ENCODE measurements at places on chromosomes 2 and 18. TPM values are rescaled to one million over a fixed set of nuclear protein-coding genes. Genes with fewer than 3 reads are reported as not detected.
A peak's percentile ranks its signal among the peaks of the same experiment; 100 is the strongest.

GRCh38 chr2:223952280-223952968 is 4.8 kb upstream of the MRPL44 start:
- H3K36me3 ChIP-seq = no peaks in the 10 kb centered on the region
- no peaks in the 10 kb centered on the region for H3K27me3 ChIP-seq
- H3K4me3 ChIP-seq = no peak overlapping the region
- no peak for DNase-seq
- H3K27ac ChIP-seq = no peak overlapping the region
- no peaks in the 10 kb centered on the region for H3K4me1 ChIP-seq

DNA sequence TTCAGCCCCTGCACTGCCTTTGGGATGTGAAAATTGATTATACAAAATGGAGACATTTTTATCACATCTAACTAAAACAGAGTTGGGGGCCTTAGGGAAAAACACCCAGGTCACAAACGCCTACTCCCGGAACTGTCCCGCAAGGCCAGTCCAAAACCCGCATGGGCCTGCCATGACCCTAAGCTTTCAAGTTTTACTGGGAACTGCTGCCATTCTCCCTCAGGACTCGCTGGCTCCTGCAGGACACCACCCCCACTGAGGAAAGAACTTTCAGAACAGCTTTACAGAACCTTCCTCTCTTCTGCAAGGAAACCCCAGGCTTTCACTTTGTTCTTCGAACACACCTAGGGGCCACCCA is 320.4 kb upstream of the HS6ST1 start:
- H3K27me3 ChIP-seq = no peaks in the 10 kb centered on the region
- no peaks in the 10 kb centered on the region for H3K36me3 ChIP-seq
- DNase-seq = no peak
- peaks cover 60% of the 10 kb centered on the region for H3K4me1 ChIP-seq
- H3K27ac ChIP-seq = no peak overlapping the region

- peaks cover 10% of the 10 kb centered on the region for H3K4me1 ChIP-seq
- H3K27me3 ChIP-seq = peaks cover 92% of the 10 kb centered on the region
- DNase-seq = no peak
- H3K4me3 ChIP-seq = no peak overlapping the region
- H3K36me3 ChIP-seq = no peaks in the 10 kb centered on the region
- no peak overlapping the region for H3K27ac ChIP-seq
Measured at GRCh38 chr2:45011121-45011520, 1.9 kb upstream of the SIX2 start.

DNA sequence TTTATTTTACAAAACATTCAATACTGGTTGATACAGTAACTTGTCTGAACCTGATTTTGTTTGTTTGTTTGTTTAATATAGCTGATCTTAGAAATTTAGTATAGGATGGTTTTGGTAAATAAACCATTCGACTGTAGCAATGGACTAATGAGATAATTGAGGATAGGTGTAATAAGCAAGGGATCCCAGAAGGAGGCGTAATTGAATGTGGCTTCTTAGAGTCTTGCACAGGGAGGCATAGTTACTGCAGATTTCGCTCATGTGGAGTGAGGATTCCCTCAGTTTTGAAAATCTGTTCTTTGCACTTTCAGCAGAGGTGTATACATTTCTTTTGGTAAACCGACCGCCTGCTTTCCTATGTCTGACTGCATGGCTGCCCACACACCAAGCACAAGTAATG is 709.6 kb downstream of the SOCS6 start:
- H3K27ac ChIP-seq = no peak overlapping the region
- H3K4me3 ChIP-seq = no peak overlapping the region
- no peaks in the 10 kb centered on the region for H3K4me1 ChIP-seq
- H3K27me3 ChIP-seq = no peaks in the 10 kb centered on the region
- no peak for DNase-seq
- no peaks in the 10 kb centered on the region for H3K36me3 ChIP-seq

GRCh38 chr18:12592597-12593127 is 65.2 kb downstream of the SPIRE1 start:
- no peak for DNase-seq
- H3K4me3 ChIP-seq = no peak overlapping the region
- no peaks in the 10 kb centered on the region for H3K36me3 ChIP-seq
- H3K27ac ChIP-seq = no peak overlapping the region
- peaks cover 7% of the 10 kb centered on the region for H3K4me1 ChIP-seq

- no peak overlapping the region for H3K27ac ChIP-seq
- DNase-seq = no peak
- H3K27me3 ChIP-seq = no peaks in the 10 kb centered on the region
- H3K4me3 ChIP-seq = no peak overlapping the region
- no peaks in the 10 kb centered on the region for H3K4me1 ChIP-seq
- H3K36me3 ChIP-seq = no peaks in the 10 kb centered on the region
Measured at GRCh38 chr2:144477957-144478311, 42.0 kb downstream of the ZEB2 start.

- no peaks in the 10 kb centered on the region for H3K27me3 ChIP-seq
- H3K36me3 ChIP-seq = no peaks in the 10 kb centered on the region
- DNase-seq = no peak
- no peak overlapping the region for H3K27ac ChIP-seq
- H3K4me3 ChIP-seq = no peak overlapping the region
- H3K4me1 ChIP-seq = no peaks in the 10 kb centered on the region
Measured at GRCh38 chr2:5886462-5886861, 194.3 kb downstream of the SOX11 start.

DNA sequence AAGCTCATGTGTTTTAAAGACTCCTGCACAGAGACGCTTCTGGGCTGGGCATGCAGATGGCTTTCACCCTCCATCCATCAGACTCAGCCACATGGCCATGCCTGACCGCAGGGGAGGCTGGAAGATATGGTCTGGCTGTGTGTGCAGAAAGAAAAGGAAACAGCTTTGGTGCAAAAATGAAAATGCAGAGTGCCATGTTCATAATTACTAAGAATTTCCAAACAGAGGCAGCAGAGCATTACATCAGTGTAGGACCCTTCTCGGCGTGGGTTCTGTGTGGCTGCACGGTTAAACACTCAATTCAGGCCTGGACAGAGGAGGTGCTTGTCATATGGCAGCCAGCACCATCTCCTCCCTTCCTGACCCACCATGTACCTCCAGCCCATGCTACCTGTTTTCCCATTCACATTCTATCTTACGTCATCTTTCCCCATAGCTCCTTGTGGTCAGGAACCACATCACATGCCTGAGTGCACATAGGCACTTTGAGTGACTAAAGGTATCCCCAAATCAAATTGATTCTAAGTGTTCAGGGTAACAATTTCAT is 200.3 kb upstream of the ID2 start:
- no peaks in the 10 kb centered on the region for H3K36me3 ChIP-seq
- H3K4me1 ChIP-seq = peaks cover 30% of the 10 kb centered on the region
- H3K27me3 ChIP-seq = peaks cover 2% of the 10 kb centered on the region
- H3K4me3 ChIP-seq = no peak overlapping the region

- H3K27ac ChIP-seq = no peak overlapping the region
- H3K4me1 ChIP-seq = no peaks in the 10 kb centered on the region
- H3K36me3 ChIP-seq = no peaks in the 10 kb centered on the region
- H3K27me3 ChIP-seq = no peaks in the 10 kb centered on the region
- no peak for DNase-seq
Measured at GRCh38 chr2:20173064-20173463, 51.9 kb downstream of the SDC1 start.

DNA sequence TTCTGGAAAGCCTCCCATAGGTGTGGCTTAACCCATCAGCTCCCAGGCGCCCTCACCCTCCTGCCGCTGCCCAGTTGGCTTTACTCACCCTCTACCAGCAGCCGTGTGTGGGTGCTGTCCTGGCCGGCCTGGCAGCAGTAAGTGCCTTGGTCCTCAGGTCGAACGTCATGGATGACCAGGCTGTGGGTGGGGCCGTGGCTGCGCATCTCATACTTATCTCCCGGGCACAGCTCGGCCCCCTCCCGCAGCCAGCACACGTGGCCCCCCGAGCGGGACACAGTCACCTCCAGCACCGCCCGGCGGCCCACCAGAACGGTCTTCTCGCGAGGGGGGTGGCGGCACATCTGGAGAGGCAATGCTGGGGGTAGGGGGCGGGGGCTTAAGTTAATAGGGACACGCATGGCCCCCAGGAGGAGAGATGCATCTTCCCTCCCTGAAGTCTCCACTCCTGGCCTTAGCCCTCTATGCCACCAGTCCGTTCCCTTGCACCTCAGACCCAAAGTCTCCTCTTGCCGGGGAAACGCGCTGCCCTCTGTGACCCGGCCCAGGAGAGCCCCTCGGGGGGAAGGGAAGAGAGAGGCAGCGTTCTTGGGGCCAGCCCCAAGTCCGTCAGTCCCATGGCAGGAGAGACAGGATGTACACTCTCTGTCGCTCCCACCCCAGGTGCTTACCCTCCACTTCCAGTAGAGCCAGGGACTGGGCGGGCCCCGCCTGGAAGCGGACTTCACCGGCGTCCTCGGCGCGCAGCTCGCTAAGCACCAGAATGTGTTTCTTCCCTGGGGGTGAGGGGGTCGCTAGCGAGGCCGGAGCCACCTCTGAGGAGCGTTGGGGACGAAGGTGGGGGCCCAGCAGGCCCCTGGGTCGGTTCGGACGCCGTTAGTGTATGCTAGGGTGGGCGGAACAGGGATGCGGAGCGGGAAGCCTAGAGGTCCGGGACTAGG is 7.9 kb downstream of the TMEM198 start:
- H3K36me3 ChIP-seq = no peaks in the 10 kb centered on the region
- peak overlapping the region; percentile 71 for H3K4me3 ChIP-seq
- peaks cover 91% of the 10 kb centered on the region for H3K27me3 ChIP-seq
- no peak overlapping the region for H3K27ac ChIP-seq

- peak overlapping the region; percentile 74 for H3K27ac ChIP-seq
- H3K27me3 ChIP-seq = peaks cover 53% of the 10 kb centered on the region
- no peaks in the 10 kb centered on the region for H3K36me3 ChIP-seq
- H3K4me1 ChIP-seq = peaks cover 32% of the 10 kb centered on the region
- DNase-seq = no peak
Measured at GRCh38 chr18:76495435-76496193, 572 bp upstream of the ZNF516 start.

GRCh38 chr2:144692661-144693060 is 172.7 kb upstream of the ZEB2 start:
- H3K27me3 ChIP-seq = no peaks in the 10 kb centered on the region
- no peak for DNase-seq
- H3K36me3 ChIP-seq = no peaks in the 10 kb centered on the region
- H3K27ac ChIP-seq = no peak overlapping the region
- H3K4me3 ChIP-seq = no peak overlapping the region

DNA sequence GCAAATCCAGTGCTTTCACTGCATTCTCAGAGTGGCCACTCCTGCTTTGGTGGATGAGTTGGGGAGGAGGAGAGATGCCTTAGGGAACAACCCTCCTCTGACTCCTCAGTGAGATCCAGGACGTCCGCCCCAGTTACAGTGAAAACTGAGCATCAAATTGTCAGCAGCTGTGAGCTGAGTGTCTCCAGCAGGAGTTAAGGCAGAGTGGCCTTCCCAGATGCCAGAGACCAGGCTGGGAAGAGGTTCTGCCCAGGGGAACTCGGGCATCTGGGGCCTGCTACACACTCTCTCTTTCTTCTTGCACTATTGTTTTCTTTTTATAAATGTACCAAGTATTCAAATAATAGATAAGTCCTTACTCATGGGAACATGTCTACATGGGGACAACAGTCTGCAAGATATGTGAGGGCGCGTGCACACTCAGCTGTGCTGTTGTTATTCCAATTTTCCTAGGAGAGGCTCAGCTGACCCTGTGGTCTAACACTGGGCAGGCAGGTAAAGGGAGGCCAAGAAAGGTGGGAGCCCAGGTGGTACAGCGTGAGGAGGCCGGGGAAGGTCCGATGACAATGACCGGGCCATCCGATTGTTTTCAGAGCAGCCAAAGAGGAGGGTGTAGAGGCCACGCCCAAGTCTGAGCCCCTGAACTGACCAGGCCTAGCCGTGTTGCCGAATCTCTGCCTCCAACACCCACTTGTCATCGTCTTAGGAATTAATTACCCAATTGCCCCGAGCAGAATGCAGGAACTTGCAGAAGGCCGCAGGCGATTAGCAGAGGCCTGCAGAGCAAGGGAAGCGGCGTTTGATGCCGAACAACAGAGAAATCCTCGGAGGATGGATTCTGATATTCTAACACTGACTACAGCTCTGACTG is 166.9 kb downstream of the ANAPC1 start:
- no peak overlapping the region for H3K4me3 ChIP-seq
- H3K27me3 ChIP-seq = no peaks in the 10 kb centered on the region
- H3K4me1 ChIP-seq = no peaks in the 10 kb centered on the region
- no peaks in the 10 kb centered on the region for H3K36me3 ChIP-seq
- no peak for DNase-seq
- no peak overlapping the region for H3K27ac ChIP-seq

- H3K4me1 ChIP-seq = no peaks in the 10 kb centered on the region
- H3K27me3 ChIP-seq = no peaks in the 10 kb centered on the region
Measured at GRCh38 chr2:188523919-188524318, 232.2 kb downstream of the GULP1 start.

- no peaks in the 10 kb centered on the region for H3K36me3 ChIP-seq
- H3K27me3 ChIP-seq = no peaks in the 10 kb centered on the region
- H3K27ac ChIP-seq = no peak overlapping the region
- no peak overlapping the region for H3K4me3 ChIP-seq
- DNase-seq = no peak
Measured at GRCh38 chr2:55025627-55026026, 24.6 kb downstream of the RTN4 start.

GRCh38 chr18:23058746-23059415 is 76.4 kb upstream of the CABLES1 start:
- H3K27ac ChIP-seq = no peak overlapping the region
- H3K4me3 ChIP-seq = no peak overlapping the region
- no peaks in the 10 kb centered on the region for H3K4me1 ChIP-seq
- DNase-seq = no peak
- H3K27me3 ChIP-seq = no peaks in the 10 kb centered on the region

DNA sequence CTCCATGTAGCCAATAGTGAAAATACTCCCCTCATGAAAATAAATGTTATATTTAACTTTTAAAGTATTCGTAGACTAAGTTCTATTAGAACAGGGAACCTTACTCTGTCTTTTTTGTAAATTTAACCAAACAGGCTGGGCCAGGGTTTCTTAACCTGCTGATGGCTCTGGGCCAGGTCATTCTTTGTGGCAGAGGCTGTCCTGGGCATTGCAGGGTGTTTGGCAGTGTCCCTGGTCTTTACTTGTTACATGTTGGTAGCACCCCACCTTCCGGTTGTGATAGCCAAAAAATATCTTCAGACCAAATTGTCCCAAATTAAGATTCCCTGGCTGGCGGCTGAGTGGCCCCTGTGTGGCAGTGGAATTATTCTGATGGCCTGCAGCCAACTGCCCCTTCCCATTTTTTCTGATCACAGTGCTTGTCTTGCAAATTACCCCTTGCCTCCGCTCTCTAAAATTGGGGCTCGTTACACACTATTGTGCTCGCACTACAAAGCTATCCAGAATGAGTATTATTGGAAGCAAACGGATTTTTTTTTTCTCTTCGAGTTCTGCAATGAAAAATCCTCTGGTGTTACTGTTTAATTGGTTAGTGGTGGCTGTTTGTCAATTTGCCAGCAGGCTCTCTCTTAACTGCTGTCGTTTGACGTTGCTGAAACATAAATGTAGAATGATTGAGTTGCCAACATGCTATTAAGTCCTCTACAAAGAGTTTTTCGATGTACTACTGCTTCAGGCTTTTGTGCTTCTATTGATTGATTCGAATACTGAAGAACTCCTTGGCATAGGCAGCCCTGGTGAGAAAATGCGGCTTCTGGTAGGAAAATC is 216.9 kb downstream of the SH3RF3 start:
- H3K27me3 ChIP-seq = no peaks in the 10 kb centered on the region
- no peak overlapping the region for H3K27ac ChIP-seq
- no peak for DNase-seq

TMEM178A gene
- polyA plus RNA-seq = 5.5 TPM

ARHGEF4 gene
- polyA plus RNA-seq = 6.5 TPM

ST8SIA5 gene
- polyA plus RNA-seq = 0.23 TPM

SF3B1 gene
- 578 TPM for polyA plus RNA-seq

TYMS gene
- polyA plus RNA-seq = 17.8 TPM

IL36B gene
- polyA plus RNA-seq = 0.11 TPM

Measured in thymus (tissue), 14 donors.